GM03348 (cell line): ENCODE measurements at places on chromosomes 7 and 10.
A peak's percentile ranks its signal among the peaks of the same experiment; 100 is the strongest.

DNA sequence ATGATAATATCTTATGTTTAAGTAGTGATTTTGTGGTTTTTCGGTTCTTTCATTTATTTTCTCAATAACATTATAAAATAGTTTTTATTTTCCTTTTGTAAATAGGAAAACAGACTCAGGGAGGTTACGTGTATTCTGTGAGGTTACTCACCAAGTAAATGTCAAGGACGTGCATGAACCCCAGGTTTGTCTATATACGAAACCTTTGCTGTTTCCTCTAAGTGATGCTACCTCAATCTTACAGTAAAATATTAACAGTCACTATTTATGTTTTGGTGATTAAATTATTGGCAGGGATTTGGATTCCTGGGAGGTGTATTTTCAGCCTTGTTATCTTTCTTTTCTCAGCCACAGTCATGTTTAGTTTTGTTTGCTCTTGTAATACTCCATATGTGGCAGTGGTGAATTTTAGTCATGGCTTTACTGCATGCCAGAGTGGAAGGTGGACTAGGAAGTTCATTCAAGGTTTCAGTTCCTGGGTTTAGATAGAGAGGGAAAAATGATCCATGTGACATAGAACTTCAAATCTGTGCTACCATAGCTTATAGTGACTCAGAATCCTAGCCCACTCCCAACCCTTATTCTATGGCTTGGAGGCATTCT lies 139.9 kb downstream of the ARL4A start:
- no peak for DNase-seq

DNA sequence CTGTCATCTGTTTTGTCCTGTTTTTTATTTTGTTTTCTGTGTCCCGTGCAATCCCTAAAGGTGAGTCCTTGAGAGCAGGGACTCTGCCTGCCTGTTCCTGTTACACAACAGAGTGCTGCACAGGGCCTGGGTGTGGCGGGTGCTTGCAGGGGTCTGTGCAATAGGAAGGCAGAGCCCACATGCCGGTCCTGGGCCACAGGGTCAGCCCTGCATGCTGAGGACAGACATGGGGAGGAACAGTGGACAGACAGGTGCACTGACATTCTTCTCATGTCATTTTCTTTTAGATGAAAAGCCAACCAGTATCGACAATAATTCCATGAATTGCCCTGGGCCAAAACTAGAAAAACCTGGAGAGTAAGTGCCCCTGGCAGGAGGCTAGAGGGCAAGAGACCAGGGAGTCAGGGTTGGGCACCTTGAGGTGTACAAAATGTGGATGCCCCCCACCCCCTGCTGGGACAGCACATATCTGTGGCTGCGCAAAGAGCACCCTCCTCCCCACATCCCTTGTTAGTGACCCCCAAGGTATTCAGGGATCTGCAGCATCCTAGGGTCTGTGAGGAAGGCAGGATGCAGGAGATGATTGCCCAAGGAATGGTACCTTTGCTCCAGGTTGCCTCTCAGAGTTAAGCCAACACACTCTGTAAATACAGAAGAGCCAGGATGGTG lies 19.9 kb downstream of the ANTXRL start:
- no peak for DNase-seq

GRCh38 chr10:81215498-81215897 lies 659.5 kb upstream of the NRG3 start:
- no peak for DNase-seq

GRCh38 chr10:11043446-11044127 lies 25.9 kb downstream of the CELF2 start:
- DNase-seq: no peak

- DNase-seq: peak; percentile 66
Measured at GRCh38 chr7:91557789-91558404, 293.7 kb downstream of the FZD1 start.

GRCh38 chr10:93762979-93763391 lies 5.2 kb downstream of the LGI1 start:
- DNase-seq: no peak

GRCh38 chr10:110993024-110993693 lies 73.8 kb downstream of the SHOC2 start:
- DNase-seq: peak; percentile 78

DNA sequence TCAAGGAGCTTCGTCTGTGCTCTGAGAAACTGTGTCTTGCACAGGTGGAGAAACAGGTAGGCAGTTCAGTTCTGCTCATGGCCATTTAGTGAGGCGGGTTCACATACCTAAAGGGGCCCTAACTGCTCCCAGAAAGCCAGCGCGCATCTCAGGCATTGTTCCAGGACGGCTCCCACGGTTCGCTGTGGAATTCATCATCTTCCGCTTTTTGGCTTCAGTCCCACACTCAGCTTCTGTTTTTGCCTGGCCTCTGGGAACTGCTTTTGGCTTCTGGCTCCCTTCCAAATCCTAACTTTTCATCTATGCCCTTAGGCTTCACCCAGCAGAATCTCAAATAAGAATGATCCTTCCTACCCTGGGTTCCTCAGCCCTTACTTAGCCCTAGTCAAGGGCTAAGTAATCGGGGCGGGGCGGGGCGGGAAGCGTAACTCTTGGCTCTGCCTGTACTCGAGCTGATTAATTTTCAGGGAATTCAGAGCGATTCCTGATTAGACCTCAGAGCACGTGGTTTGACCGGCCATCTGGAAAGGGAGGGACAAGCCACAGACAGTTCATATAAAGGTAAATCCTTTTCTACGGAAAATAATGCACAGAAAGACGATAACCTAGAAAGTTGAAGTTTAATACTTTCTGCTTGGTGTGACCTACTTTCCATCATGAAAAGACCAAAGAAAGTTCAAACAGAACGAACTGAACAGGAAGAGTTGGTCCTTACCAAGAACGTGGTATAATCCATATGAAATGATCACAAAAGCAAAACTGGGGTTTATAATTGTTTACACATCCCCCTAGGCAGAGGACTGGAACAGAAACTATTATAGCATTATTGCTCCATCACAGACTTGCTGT lies 105.7 kb downstream of the ST8SIA6 start:
- DNase-seq: peak; percentile 73

GRCh38 chr10:92125144-92125543 lies 165.7 kb downstream of the CPEB3 start:
- DNase-seq: no peak

GRCh38 chr7:120472892-120473291 lies 199.9 kb downstream of the KCND2 start:
- DNase-seq: no peak

- no peak for DNase-seq
Measured at GRCh38 chr10:119919271-119919670, 26.7 kb downstream of the SEC23IP start.
